ENCODE measurements at places on chromosomes 3 and 15.
A peak's percentile ranks its signal among the peaks of the same experiment; 100 is the strongest.

DNA sequence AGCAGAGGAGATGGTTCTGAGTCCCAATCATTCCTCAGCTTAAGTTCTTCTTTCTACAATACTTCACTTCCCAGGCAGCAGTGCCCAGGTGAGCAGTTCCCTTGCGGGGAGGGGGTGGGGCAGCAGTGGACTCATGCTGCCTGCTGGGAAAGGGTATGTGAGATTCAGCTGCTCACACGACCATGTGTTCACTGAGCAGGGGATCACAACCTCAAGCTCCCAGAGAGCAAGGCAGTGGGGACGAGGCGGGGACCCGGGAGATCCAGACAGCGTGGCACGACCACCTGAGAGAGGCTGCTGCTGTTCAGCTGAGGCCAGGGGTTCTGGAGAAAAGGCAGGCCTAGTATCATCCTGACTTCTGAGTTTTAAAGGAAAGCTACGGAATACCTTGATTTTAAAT lies 166.6 kb downstream of the XXYLT1 start:
- DNase-seq: no peak

DNA sequence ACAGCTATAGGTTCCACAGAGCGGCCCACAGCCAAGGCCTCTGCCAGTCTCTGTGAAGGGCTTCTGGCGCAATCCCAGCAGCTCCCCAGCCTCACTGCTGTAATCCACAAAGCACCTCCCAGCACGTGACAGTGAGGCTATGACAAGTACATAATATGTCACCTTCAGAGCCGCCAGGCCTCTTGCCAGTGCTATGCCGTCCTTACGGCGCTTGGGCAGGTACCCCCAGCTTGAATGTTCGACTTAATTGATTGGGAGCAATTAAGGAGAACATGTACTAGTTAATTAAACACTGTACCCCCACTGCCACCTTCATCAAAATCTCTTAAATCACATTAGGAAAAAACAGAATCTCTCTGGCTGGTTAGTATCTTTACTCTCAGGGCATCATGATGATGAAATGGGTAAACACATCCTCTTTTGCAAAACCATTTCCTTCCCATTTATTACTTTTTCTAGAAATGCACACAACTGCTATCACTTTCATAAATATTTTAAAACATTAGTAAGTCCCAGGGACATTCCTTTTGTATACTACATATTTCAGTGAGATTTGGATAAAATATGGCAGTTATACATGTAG lies 169.9 kb downstream of the XXYLT1 start:
- peak; percentile 98 for DNase-seq

- no peak for DNase-seq
Measured at GRCh38 chr3:124456506-124456905, 273.7 kb upstream of the UMPS start.

GRCh38 chr3:160065786-160066185 lies 77.2 kb downstream of the IL12A start:
- DNase-seq: no peak

GRCh38 chr15:62857411-62857853 lies 185.1 kb upstream of the TPM1 start:
- DNase-seq: no peak

GRCh38 chr3:130849091-130849552 lies 44.8 kb upstream of the ATP2C1 start:
- DNase-seq: no peak

- DNase-seq: no peak
Measured at GRCh38 chr3:109353057-109353456, 15.7 kb upstream of the DPPA4 start.

DNA sequence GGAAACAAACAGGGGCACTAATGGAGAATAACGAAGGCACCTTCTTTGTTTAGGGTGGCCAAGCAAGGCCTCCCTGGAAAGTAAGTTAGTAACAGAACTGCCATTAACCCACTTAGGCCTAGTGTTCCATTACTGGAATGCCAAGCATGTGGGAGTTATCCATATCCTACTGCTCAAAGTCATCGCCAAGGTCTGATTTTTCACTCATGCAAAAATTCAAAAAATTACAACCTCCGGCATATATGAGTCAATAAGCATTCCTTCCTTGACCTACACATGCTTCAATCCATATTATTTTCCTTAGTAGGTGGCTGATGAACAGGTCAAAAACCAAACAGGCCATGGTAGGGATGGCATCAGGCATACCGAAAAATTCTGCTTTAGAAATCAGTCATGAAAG lies 1097.2 kb downstream of the FHIT start:
- no peak for DNase-seq

GRCh38 chr3:151903501-151903991 lies 30.1 kb downstream of the SUCNR1 start:
- DNase-seq: no peak

- DNase-seq: no peak
Measured at GRCh38 chr3:111244760-111245159, 173.1 kb downstream of the NECTIN3 start.

- no peak for DNase-seq
Measured at GRCh38 chr15:76979996-76980520, 14.9 kb upstream of the PSTPIP1 start.

DNA sequence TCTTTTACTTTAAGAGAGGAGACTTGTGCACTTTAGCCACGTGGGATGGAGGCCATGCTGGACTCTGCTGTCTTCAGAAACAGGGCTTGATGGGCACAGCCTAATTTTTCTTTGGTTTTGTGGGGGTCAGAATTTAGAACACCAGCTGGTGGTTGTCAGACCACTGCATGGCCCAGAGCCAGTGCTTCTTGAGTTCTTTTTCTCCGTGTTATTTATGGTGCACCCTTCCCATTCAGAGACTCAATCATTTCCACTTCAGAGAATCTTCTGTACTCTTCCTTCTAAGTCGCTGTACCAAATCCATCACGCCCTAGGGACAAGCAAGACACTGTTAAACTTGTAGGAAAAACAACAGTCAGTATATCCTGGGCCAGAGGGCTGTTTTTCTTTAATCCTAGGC lies 20.1 kb downstream of the PRR23A start:
- DNase-seq: no peak

DNA sequence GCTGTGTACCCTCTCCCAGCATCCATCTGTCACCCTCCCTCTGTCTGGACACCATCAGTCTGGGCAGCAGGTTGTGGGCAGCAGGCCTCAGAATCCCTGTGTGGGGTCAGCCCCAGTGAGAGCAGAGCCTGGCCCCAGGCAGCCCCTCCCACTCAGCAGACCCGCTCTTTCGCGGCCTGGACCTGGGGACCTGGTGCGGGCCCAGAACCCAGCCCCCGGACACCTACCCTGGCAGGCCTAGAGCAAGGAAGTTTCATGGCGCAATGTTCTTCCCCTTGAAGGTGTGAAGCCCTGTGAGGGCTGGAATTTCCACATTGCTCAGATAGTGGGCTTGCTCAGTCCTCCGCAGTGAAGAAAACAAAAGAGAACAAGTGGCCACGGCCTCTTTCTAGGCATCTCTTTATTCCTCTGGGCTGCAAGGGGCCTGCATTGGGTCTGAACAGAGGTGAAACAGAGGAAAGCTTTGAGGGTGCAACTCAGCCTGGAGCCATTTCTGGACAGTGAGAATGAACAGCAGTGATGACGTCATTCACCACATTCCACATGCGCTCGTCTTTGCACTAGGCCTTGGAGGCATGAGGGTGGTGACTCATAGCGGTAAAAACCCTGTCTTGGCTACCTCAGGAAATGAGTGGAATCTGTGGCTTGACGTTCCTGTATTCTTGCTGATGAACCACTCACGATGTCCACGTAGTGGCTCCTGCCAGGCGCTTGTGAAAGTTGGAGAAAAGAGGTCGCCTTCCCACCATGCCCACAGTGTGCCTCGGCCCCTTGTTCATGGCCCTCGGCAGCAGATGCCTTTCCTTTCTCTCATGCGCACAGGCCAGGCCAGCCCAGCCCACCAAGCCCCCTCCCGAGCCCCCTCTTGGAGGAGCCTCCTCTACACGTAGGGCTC lies 66.1 kb downstream of the SLC30A4 start:
- peak; percentile 88 for DNase-seq

DNA sequence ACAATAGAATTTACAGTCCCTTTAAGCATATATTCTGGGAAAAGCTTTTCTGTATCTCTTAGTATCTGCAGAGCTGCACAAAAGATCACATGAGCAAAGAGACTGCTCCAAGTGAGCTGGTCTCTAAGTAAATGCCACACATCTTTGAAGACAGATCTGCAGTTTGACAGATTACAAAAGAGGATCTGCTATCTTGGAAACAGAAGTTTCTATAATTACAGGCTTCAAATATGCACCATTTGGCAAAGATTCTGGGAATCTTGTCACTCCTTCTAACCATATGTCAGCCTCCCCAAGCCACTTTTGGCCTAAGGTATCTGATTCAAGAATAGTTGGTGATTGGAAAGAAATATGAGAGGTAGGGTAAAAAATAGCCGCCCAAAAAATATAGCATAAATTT lies 9.6 kb upstream of the CFAP44 start:
- no peak for DNase-seq

GRCh38 chr15:44718927-44719292 lies 7.6 kb downstream of the B2M start:
- no peak for DNase-seq

DNA sequence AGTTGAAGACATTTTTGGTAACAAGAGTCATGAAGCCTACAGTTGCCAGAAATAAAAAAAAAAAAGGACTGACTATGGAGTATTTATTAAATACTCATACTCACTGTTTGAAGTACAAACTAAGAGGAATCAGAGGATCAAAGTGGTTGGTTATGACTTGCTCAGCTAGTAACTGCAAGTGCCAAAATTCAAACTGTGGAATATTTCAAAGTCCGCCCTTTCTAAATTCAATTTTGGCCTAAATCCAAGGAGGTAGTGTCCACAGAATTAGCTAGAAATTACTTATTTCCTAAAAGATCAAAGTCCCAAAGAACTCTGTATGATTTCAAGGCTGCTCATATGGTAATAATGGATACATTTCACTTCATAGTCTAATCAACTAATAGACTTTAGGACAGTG lies 274.5 kb downstream of the ZBTB20 start:
- DNase-seq: no peak

DNA sequence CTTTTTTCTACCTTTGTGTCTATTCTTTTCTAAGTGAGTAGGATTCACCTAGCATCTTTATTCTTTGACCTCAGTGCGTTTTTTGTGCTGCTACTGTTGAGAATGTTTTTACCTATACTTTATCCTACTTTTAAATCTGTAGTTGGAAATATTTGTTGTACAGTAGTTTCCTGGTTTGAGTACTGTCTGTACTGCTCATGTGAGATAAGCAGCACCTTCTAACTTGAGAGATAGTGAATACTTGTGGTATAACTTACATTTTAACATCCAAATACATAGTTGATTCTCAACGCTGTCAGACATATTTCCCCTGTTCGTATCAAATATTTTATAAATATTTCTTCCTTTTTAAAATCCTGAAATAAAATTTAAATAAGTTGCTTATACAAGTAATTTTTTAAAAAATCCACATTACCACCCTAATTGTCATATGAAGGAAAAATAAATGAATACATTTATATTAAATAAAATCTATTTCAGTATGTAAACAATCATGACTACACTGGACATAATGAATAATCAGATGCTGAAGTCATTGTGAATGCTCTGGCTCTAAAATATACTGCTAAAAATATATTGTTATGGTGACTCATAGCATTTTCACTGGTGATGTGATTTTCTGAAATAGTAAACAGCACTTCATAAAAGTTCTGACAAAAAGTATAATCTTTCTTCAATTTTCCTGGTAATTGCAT lies 17.4 kb downstream of the ATP11B start:
- no peak for DNase-seq

GRCh38 chr3:39150803-39151631 lies 2.4 kb downstream of the CSRNP1 start:
- DNase-seq: peak; percentile 26

- DNase-seq: no peak
Measured at GRCh38 chr3:139756529-139757103, 78.8 kb upstream of the NMNAT3 start.

- no peak for DNase-seq
Measured at GRCh38 chr3:119898478-119899191, 116.7 kb downstream of the NR1I2 start.

- DNase-seq: no peak
Measured at GRCh38 chr3:39013289-39013688, 38.5 kb downstream of the SCN11A start.

DNA sequence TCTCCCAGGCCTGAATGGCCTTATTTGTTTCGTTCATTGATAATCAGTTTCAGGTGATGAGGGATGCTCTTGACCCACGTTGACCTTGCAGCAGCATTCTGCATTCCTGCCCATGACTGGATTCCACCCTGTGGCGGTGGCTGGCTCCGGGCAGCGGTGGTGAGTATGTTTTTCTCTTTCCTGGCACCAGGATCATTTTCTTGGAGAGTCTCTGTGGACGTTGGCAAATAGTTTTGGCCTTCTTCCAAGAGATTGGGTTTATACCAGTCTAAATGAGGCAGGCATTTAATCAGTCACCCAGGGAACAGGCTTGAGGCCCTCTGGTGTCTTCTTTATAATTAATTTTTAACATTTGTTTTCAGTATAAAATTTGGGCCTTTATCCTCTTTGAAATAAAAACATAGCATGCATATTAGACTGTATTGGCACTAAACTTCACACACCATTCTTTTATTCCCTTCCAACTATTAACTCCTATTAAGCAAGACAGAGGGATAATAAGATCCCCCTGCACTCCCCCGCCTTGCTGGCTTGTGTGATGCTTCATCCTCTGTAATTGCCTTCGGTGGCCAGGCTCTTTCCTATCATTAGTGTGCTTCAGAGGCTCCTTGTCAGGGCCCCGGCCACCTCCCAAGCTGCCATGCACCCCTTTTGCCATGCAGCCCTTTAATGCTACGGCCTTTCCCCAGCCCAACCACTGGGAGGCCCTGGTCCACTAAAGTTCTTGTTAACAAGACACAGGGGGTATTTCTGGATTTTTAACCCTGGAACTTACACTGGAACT lies 176.2 kb upstream of the TOPAZ1 start:
- no peak for DNase-seq

- DNase-seq: no peak
Measured at GRCh38 chr15:77525907-77526594, 105.4 kb downstream of the HMG20A start.

DNA sequence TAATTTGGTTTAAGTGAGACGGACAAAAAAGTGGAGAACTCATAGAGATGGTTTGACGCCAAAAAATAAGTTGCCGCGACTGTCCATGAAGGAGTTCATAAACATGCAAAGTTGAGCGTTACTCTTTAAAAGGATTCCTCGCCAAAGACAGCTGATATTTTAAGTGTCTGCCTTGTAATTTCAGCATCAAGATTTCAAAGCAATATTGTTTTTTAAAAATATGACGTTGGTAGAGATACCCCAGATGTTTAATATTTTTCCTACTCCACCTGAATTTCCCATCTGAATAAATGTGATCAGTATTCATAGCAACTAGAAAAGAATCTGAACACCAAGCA lies 155.0 kb downstream of the TUSC7 start:
- DNase-seq: no peak

- DNase-seq: no peak
Measured at GRCh38 chr15:69544365-69545113, 91.9 kb downstream of the RPLP1 start.

GRCh38 chr15:43346305-43346704 lies 15.9 kb upstream of the LCMT2 start:
- no peak for DNase-seq

DNA sequence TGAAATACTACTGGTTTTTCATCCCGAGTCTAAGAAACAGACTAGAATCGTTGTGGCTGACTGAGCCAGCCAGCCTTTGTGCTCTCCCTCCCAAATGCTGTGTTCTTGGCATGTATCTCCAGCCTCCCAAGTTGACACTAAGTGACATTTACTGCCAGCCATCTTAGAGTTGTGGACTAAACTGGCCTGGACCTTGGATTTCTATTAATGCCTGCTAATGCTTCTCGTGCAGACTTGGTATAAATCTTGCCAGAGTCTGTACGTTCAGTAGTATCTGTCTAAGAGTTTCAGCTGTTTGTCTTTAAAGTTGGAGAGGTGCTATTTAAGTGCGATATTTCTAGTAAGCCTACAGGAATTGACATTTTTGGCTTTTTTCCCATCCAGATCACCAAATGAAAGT lies 166.6 kb upstream of the BHLHE40 start:
- DNase-seq: no peak

Data from HL-60 (cell line).